Temporal lobe (tissue), 4 donors: ENCODE measurements at places on chromosomes 11 and 22. TPM values are rescaled to one million over a fixed set of nuclear protein-coding genes. Genes with fewer than 3 reads are reported as not detected.

LRP5 gene
- total RNA-seq = 12.5 TPM

FXYD6 gene
- 149 TPM for total RNA-seq

BEST1 gene
- total RNA-seq = 0.49 TPM

TPCN2 gene
- 5.2 TPM for total RNA-seq

MS4A14 gene
- total RNA-seq = not detected

TBX1 gene
- not detected for total RNA-seq

MYRF gene
- 1.2 TPM for total RNA-seq

ISX gene
- not detected for total RNA-seq

UBQLNL gene
- under 0.01 TPM for total RNA-seq

FGF19 gene
- not detected for total RNA-seq

RIMBP3C gene
- 0.49 TPM for total RNA-seq

OR8D4 gene
- total RNA-seq = 0.25 TPM

ABCG4 gene
- total RNA-seq = 3.0 TPM

RAB6A gene
- 164 TPM for total RNA-seq

ANO5 gene
- total RNA-seq = 14.8 TPM

LBHD1 gene
- 2.5 TPM for total RNA-seq

OR8D1 gene
- not detected for total RNA-seq

OR52E8 gene
- not detected for total RNA-seq

CCDC116 gene
- not detected for total RNA-seq

B4GAT1 gene
- total RNA-seq = 56.3 TPM

IL17REL gene
- 0.25 TPM for total RNA-seq

PTPRCAP gene
- total RNA-seq = not detected

KLHL35 gene
- total RNA-seq = 16.0 TPM

KCNC1 gene
- total RNA-seq = 7.4 TPM

TEX12 gene
- total RNA-seq = 0.49 TPM

SCGB1C1 gene
- total RNA-seq = not detected

TMPRSS13 gene
- 0.25 TPM for total RNA-seq

MEI1 gene
- total RNA-seq = not detected

INPP5J gene
- total RNA-seq = 2.5 TPM

TOMT gene
- total RNA-seq = not detected

OR5B21 gene
- total RNA-seq = not detected

DDX25 gene
- 19.9 TPM for total RNA-seq

SAA4 gene
- total RNA-seq = not detected

TMEM132A gene
- total RNA-seq = 105 TPM

FAM111B gene
- total RNA-seq = 1.7 TPM

ANO9 gene
- total RNA-seq = not detected

CCDC89 gene
- total RNA-seq = 0.25 TPM

LDHAL6A gene
- total RNA-seq = 0.25 TPM

CPSF7 gene
- 23.4 TPM for total RNA-seq

ENTHD1 gene
- not detected for total RNA-seq

OTOG gene
- under 0.01 TPM for total RNA-seq

MYBPC3 gene
- total RNA-seq = not detected

TBX10 gene
- not detected for total RNA-seq

C22orf39 gene
- total RNA-seq = 30.2 TPM

MOGAT2 gene
- total RNA-seq = 0.25 TPM

SLC17A6 gene
- 6.1 TPM for total RNA-seq

TENM4 gene
- 80.6 TPM for total RNA-seq

ART1 gene
- total RNA-seq = not detected

OR8B12 gene
- not detected for total RNA-seq

ME3 gene
- total RNA-seq = 86.1 TPM

OR51E1 gene
- 0.25 TPM for total RNA-seq

C11orf86 gene
- total RNA-seq = not detected

IL18BP gene
- total RNA-seq = 2.5 TPM

ANGPTL5 gene
- 0.25 TPM for total RNA-seq
